NCI-H226 (cell line): ENCODE measurements at places on chromosomes 3 and 15.
A peak's percentile ranks its signal among the peaks of the same experiment; 100 is the strongest.

DNA sequence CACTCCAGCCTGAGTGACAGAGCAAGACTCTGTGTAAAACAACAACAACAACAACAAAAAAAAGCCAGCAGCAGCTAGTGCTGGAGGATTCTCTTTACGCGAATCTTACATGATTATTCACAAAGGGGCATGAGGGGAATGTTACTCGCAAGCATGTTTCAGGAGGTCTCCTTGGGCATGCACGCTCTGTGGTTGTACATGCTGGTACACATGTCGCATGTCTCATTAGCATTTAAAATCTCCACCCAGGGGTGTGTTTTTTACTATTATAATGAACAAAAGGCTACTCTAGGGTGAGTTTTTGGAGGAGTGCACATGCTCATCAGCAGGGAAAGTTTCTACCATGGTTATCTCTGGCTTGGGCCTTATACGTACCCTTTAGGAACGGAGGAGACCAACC is 12.7 kb upstream of the PLCH1 start:
- no peak for DNase-seq

- DNase-seq = no peak
Observed at GRCh38 chr3:160400702-160401150, 1.3 kb downstream of the SMC4 start.

- no peak for DNase-seq
Observed at GRCh38 chr3:156360963-156361362, 194.0 kb downstream of the SSR3 start.

- no peak for DNase-seq
Observed at GRCh38 chr15:43489191-43489590, 3.8 kb downstream of the TP53BP1 start.

- DNase-seq = no peak
Observed at GRCh38 chr3:46462511-46462910, 2.2 kb downstream of the LTF start.

- DNase-seq = peak; percentile 6
Observed at GRCh38 chr3:161212906-161213305, 8.2 kb upstream of the NMD3 start.

GRCh38 chr3:23976555-23976954 is 31.5 kb downstream of the NR1D2 start:
- no peak for DNase-seq

DNA sequence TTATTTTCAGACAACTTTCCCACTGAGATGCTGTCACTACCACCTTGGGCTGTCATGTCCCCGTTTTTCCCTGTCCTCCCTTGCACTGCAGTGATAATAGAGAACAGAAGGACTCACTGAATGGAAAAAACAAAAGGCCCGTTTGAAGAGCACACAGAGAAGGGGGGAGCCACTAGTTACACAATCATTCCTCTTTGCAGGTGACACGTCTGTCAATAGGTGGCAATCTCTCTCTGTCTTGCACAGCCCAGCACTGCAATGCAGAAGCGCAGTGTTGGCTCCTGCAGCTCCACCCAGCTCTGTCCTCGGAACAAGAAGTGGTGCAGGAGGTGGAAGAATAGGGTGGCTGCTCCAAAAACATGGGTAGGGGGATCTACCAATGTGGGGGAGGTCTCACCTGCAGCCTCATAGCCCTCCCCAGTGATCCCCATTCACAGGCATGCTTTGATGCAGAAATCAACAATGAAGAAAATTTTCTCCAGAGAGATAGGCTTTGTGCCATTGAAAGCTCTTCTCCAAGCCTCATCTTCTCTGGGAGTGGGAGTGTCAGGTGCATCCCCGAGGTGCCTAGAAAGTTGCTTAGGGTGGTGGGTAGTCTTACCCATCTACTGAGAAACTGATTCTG is 31.8 kb downstream of the FSTL1 start:
- no peak for DNase-seq

DNA sequence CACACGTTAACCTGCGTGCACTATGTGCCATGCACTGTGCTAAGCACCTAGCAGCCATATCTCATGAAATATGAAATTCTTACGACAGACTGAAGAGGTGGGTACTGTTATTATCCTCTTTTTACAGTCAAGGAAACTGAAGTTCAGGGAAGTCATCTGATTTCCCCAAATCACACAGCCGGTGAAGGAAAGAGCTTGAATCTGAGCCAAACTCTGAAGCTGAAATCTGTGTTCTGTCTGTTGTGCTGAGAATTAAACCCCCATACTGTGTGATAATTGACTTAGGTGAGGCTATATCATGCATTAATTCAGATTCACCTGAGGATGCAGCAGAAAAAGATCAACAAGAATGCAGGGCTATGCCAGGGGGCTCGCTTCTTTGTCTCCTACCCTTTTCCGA is 475 bp downstream of the FAM107A start:
- no peak for DNase-seq

DNA sequence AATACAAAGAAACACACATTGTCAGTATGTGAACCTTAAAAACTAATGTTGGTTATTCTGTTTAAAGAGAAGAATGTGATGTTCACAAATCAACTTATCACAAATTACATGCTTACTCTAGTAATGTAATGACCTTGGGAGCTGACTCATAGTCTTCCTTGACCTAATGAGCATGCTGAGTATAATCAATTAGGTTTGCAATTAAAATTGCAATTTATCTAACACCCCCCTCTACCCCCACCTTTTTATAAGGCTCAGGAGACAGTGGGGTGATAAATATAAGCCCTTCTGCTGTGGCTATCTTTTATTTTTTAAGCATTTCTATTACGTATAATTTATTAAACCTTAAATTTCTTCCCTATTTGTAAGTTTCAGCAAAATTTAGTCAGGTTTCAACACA is 947.8 kb upstream of the CFAP20DC start:
- DNase-seq = no peak

DNA sequence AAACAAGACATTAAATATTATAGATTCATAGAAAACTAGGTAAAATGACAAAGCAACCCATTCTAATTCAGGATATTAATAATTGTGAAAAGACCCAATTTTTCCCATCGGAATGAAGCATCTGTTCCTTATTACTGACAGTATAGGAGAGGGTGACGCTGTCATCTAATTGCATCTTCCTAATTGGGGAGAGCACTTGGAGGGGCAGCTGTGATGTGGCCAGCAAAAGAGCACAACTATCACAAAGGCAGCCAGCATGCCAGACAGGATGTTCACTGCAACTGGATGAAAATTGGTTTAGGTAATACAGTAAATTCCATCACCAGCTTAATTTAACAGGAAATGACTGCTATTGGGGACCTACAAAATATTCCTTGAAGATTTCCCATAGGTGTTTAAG is 21.9 kb upstream of the MINAR1 start:
- no peak for DNase-seq

DNA sequence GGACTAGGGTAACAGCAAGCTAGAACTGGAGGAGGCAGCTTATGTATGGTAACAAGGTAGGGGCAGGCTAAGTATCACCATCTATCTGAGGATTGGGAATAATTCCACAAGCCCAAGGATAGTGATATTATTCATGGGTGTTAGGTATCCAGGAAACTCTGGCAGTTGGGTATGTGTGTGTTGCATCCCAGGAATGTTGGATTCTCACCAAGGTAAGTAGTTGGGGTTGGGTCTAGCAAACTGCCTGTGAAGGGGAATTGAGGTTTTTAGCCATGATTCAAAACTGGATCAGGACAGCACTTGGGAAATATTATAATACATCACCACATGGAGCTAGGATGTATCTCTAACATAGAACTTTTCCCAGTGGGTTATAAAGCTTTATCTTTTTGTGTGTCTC is 626.4 kb upstream of the GOLIM4 start:
- no peak for DNase-seq

GRCh38 chr3:190172751-190173150 is 52.1 kb upstream of the P3H2 start:
- DNase-seq = no peak

DNA sequence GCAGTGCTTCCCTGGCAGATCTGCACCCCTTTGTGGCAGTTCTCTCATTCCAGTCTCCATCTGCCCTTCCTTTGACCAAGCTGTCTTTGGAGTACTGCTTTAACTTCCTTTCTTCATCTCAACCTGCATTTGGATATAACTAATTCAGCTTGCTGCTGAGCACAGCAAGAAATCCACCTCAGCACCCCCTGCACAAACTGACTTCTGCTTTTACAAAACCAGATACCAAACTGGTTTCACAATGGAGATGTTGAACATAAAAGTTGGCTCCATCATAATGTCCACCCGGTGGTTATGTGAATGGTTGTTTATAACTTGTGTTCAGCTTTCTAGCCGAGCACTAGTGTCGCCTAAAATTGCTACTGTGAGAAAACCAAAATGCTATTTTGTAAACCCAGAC is 341.1 kb upstream of the SEMA6D start:
- DNase-seq = no peak

DNA sequence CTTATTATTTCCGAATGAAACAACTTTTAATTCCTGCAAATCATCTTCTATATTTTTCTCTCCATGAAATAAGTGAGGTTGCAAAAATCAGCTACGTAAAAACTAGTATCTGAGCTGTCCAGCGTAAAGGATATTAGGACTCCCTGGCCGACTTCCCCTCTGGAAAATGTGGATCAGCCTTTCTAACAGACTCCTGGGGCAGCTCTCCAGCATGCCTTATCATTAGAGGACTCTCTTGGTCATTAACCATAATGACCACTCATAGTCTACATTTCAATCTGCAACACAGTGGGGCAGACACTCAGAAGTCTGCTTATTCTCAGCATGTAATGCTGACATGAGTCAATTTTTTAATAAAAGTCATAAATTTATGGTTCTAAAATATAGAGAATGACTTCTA is 130.1 kb downstream of the MAGI1 start:
- no peak for DNase-seq

DNA sequence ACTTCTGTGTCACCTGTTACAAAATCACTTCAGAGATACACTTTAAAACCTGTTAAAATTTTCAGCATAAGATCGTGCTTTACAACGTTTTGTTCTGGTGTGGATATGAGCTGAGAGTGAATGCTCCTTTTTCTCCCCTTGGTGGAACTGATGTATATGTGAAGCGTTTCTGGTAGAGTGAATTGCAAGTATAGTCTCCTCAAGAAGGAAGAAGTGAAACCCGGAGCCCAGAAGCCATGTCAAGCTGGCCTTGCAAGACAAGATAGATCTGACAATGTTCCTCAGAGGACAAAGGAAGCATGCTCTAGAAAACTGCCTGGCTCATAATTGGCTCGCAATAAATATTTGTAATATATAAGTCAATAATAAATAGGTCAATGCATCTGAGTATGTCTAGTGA is 23.6 kb downstream of the SERPINI2 start:
- no peak for DNase-seq

DNA sequence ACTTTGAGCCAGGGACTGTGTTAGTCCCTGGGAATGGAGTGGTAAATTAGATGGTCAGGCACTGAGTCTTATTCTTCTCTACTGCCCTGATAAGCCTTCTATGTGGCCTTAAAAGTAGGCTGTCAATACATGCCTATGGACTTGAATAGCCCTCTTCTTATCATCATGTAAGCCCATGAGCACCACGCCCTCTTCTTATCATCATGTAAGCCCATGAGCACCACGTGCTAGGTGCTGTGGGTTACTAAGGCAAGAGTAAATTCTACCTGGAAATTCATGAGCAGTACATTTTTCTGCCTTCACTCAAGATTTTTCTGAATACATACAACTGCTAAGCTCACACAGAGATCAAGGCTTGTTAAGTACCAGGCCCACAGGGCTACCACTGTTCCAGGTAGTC is 68.5 kb downstream of the DHX30 start:
- peak; percentile 34 for DNase-seq

DNA sequence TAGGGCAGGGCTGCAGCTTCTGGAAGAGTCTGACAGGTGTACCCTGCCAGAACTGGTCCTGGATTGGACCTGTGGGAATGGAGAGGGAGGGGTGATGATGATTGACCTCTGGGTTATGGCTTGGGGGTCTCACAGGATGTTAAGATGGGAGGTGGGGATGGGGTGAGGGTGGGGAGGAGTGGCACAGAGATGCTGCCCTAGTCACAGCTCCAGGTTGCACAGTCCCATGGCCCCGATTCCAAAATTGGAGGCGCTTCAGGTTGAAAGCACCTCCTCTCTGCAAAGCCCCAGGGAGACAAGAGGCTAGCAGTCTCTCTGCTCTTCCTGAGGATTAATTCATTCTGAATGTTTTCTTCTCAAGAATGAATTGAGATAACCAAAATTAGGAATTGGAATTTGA is 101.4 kb downstream of the FAM43A start:
- no peak for DNase-seq

DNA sequence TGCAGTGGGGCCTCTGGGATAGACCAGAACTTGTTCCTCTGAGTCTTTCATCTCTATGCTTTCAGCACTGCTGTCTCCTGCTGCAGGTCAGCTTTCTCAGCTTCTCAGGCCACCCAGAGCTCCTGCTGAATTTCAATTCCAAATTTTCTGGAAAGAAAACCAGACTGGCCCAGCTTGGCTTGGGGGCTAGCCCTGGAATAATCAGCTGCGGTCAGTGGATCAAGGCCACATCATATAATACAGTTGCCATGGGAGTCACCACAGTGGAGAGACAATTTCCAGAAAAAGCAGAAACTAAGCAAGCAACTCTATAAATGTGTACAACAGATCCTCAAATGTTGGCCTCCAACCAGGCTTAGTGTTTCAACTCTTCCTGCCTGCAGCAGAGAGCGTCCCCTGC is 91.1 kb upstream of the SLC24A5 start:
- no peak for DNase-seq

DNA sequence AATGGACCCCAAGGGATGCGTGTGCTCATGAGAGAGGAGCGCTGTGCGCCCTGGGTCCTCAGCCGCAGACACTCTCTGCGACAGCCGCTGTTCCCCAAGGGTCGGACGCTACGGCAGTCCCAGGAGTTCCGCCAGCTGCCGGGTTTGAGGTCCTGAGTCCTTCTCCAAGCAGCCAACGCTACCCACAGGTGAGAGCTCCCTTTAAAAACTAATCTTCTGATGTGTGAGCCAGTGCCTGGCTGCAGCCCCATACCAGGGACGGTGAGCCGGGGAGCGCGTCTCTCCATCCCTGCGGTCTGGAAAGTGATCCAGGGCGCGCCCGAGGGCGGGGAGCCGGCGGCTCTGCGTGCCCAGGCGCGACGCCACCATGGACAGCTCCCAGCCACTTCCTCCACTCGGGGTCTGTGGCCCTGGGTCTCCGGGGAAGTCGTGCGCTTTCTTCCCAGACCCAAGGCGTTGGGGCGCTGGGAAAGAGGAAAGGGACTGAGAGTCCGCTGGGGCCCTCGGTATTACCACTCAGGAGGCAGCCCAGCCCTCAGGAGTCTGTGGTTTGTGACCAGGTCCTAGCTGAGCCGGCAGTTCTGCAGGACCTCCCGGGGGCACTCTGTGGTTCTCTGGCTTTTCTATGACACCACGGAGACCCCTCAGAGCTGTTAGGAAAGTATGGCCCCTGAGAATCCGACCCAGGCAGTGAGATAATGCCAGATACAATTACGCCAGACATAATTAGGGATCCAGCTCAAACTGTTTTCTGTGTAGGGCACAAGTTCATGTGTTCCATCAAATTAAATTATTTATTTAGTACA is 1.4 kb downstream of the CEMIP start:
- DNase-seq = no peak
